ENCODE measurements at places on chromosomes 7 and 10.

- DNase-seq, result no peak
Observed at GRCh38 chr10:24680647-24681524, 42.8 kb downstream of the ARHGAP21 start.

DNA sequence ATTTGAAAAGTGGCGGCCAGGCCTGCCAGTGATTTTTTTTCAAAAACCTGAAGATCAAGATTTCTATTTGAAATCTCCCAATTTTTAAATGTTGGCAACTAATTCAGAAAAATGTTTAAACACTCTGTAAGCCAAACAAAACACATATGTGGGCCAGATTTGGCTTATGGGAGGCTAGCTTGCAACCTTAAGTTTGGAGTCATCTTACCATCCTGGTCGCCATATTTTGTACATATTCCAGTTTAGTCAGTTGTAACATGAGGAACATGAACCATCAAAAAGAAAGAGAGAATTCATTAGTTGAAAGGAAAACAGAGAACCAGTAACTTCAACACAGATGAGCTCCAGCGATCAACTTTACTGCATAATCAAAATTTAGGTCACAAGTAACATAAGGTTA is 115.4 kb downstream of the TMEM26 start:
- DNase-seq, result no peak

DNA sequence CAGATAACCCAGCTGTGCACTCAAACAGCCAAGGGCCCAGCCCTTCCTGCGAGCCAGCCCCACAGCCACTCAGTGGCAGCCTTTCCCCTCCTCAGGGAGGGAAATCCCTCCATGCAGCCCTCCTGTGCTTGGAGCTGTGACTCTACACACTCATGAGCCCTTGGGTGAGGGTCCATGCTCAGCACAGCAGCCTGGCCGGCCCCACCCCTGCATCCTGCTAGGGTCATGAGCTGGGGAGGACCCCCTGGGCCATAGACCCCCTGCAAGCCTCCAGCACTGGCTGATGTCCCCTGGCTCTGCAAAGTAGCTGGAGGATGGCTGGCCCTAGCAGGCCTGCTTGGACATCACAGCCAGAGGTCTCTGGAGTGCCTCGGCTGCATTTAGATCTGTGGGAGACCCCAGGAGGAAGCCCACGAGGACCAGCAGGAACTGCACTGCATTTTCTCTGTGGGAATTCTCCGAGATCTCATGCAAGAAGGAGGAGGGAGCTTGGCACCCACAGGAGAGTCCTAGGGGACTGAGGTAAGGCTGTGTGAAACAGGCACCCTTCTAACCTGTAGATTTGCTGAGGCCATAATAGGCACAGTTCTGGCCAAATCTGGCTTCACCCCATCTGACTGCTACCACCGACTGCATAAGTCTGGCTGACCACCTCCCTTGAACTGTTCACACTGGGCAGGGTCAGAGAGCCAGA is 17.4 kb downstream of the TMEM273 start:
- no peak for DNase-seq

GRCh38 chr10:80596391-80597257 is 58.9 kb downstream of the SH2D4B start:
- DNase-seq, result no peak

DNA sequence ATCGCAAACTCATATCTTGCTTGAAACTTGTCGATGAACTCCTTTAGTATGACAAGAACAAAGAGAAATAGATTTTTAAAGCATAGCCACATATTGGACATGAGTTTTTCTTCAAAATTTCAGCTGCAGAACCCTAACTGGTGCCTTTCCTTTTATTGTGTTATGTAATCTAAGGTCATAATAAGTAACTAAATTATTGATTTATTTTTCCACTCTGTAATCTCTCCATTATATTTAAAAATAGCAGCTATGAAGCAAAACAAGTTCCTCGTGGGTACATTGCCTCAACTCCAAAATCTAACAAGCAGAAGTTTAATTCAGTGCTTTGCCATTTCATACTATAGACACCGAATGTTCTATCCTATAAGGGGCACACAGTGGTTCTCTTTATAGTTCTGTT is 159.2 kb upstream of the PRSS1 start:
- no peak for DNase-seq

DNA sequence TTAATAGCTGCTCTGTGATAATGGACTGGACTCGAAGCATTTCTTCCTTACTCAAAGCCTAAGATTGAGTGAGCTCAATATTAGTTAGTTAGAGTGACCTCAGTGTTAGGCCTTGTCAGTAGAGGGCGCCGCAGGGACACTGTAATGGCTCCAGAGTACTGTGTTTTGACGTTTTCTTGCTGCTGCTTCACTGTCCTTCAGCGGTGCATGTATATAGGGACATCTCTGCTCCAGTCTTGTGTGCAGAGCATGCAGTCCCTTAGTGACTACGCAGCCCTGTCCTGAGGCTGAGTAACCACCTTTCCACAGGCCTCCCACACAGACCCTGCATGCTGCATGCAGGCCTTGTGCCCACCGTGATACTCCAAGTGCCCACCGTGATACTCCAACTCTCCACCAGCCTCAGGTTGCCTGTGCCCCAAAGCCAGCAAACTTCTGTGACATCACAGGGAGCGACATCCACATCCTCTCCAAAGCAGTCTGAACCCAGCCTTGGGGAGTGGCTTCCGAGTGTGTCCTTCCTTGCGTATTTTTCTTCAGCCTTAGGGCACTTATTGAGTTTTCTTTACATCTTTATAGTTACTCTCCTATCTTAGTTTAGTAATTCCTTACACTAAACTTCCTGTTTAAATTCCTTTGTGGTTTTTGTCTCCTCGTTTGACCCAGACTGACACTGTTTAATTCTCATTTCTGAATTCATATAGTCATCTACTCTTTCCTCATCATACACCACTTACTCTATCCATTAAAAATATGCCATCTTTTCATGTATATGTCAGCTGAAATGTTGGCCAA is 118.2 kb downstream of the JAZF1 start:
- DNase-seq, result peak; percentile 39

Measured in stimulated activated CD4-positive, alpha-beta T cell treated with anti-CD3 and anti-CD28 coated beads, Interleukin-15, amount 100 ng/mL, for 48 hours (primary cell).